ENCODE measurements at places on chromosomes 5 and 9.

DNA sequence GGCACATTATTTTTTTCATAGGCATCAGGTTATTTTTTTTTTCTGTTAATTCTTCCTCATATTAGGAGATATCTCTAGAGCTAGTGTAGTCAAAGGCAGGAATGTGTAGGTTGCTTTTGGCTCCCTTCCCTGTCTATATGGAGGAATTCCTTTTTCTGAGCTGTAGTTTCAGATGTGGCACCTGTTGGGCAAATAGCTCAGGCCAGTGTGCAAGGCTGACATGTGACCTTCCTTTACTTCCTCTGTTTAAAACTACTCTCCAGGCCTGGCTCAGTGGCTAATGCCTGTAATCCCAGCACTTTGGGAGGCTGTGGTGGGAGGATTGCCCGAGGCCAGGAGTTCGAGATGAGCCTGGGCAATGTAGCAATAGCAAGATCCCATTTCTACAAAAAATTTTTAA, 40.5 kb upstream of the KIAA1958 start:
- DNase-seq, result no peak

- DNase-seq, result no peak
Observed at GRCh38 chr5:2223303-2223702, 340.6 kb upstream of the IRX4 start.

- no peak for DNase-seq
Observed at GRCh38 chr9:82590845-82591244, 472.1 kb downstream of the RASEF start.

DNA sequence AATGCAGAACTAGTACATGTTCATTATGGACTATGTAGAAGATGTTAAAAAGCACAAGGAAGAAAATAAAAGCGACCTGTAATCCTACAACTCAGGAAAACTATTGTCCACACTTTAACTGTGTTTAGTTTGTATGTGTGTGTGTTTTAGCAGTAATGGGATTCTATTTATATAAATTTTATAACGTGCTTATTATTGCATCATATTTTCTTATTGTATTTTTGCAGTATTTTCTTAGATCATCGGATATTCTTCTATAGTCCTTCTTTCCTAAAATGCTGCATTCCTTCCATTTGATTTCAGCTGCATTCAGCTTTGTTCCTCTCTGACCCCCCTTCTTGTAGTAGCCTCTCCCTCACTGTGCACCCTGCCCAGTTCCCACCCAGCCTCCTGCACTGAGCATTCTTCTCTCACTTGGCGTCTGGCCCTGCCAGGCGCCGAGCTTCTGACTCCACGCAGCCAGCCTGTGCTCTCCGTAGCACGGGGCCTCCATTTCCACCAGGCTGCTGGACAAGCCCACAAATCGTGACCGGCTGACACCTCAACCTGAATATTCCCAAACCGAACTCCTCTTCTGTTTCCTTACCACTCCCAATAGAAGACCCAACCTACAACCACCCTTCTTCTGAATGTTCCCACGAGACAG, 39.9 kb downstream of the MVB12B start:
- DNase-seq, result no peak

DNA sequence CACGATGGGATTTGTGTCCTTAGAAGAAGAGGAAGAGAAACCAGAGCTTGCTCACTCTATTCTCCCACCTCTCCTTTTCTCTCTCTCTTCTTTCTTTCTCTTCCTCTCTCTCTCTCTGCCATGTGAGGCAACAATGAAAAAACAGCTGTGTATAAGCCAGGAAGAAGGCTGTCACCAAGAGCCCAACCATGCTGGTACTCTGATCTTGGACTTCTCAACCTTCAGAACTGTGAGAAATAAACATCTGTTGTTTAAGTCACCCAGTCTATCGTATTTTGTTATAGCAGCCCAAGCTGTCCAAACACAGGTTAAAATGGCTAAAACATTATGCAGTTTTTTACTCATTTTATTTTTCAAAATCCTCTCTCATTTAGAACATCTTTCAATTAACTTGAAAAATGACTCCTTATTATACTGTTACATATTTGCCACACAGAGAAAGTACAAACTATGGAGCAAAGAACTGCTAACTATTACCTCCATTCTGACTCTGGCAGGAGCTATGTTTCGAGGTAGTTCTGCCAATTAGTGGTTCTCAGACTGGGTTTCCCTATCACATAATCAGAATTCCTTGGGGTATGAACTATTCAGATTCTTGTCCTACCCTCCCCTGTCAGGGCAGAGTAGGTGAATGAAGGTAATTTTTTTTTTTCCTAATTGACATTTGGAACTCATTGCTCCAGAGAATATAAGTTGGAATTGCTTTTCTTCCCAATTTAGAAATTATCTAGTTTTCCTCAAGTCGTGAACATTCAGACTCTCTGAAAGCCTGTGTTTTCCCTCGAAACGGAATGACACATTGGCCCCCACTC, 434.6 kb downstream of the ENC1 start:
- no peak for DNase-seq

GRCh38 chr9:116549061-116549664, 137.9 kb upstream of the TRIM32 start:
- DNase-seq, result no peak

DNA sequence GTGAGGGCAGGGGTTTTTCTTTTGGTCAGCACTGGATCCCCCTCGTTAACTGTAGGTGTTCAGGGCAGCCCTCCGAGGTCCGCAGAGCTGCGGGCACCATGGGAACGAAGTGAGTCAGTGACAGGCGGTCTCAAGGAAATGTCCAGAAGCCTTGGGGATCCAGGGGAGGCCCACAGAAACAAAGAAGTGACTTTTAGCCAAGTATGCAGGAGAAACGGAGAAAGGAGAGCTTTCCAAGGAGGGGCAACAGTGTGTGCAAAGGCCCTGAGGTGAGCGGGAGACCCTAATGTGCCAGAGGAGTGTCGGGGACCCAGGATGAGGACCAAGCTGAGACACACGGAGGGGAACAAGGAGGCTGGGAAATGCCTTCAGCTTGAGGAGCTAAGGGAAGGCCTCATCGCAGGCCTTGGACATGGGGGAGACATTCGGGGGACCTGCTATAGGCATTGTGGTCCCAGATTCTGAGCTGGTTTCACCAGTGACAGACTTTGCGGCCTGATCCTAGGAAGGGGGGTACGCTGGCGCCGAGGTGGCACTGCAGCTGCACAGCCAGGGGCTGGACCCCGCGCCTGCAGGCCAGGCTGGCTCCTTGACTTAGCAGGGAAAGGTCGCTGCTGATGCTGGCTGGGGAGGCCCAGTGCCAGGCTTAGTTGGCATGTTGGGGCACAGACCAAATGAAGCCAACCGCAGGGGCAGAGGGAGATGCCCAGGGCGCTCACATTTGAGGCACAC, 3.3 kb downstream of the LTC4S start:
- no peak for DNase-seq

DNA sequence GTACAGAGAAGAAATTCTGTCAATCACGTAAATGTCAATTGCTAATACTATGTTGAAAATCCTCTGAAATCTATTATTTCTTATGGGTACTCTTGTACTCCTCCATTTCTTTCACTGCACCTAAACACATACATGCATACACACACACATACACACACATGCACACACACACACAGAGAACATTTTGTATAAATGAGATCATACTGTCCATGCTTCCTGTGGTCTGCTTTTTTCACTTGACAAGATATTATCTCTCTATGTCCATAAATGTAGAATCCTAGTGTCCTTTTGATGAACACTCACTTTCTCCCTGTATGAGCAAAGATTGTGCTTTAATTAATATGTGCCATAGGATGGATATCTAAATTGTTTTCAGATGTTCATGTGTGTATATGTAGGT, 32.7 kb upstream of the TLR4 start:
- DNase-seq, result no peak

DNA sequence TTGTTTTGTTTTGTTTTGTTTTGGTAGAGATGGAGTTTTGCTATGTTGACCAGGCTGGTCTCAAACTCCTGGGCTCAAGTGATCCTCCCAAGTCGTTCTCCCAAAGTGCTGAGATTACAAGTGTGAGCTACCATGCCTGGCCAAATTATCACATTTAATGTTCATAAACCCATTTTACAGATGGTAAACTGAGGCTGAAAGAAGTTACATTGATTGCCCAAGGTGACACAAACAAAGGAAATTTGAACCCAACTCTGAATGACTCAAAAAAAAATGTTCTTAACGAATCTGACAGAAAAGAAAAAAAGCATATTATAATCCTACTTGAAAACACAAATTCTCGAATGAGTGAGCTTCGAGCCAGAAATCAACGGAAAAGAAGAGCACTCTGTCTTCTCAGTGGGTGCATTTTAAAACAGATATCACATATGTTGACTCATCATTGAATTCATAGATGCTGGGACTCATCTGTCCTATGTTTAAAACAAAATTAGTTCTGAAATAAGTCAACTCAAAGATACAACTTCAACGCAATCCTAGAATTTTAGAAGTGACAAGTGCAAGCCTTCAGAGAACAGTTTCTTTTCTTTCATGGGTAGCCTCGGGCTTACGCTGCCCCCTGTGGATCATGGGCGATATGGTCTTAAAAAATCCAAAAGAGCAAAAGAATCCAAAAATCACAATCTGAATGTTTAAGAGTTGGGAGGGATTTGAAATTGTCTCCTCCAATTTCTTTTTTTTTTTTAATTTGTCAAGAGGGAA, 28.4 kb downstream of the TIMD4 start:
- DNase-seq, result peak; percentile 14

DNA sequence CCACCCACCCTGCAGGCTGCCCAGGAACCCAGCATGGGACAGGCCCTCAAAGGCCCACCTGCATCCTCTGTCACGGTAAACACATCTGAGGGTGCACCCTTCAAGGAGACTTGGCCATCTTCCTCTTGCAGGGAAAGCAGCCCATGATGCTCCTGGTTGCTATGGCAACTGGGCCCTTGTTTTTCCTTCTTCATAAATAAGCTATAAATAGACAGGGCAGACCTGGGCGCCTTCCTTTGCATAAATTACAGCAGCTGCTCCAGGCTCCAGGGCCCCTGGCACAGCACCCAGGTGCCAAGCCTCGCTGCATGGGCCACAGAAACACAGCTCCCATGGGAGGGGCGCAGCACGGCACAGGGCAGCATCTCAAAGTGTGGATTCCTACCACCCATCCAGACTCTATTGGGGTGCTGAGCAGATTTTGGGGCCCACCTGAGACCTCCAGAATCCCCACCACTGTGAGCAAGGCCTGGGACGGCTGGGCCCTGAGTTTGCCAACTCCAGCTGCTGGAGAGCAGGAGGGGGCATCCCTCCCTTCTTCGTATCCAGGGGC, 5.8 kb upstream of the PSMB7 start:
- DNase-seq, result no peak

DNA sequence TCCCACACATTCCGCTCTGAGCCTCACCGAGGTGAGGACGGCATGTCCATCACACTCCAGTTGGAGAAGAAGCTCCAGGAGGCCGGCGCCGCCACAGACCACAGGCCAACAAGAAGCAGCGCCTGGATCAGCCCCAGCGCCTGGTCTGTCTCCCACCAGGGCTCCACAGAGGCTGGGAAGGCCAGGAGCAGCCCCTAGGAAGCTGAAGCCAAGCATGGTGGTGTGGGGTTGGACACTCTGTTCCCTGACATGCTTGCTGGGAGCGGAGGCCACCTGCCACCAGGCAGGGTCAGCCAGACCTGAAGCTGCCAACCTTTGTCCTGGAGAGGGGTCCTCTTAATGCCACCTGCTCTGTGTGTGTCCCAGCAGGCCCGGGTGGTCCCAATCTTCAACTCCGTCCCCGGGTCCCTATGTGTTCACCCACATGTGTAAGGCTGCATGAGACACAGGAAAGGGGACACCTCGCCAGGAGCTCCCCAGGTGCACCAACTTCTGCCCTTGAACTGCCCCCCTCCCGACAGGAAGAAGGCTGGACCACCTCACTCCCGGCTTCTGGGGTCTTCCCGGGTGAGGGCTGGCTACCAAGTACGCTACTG, 140.1 kb upstream of the PPP1R26 start:
- no peak for DNase-seq

GRCh38 chr5:32991421-32991815, 280.3 kb downstream of the NPR3 start:
- DNase-seq, result no peak

- no peak for DNase-seq
Observed at GRCh38 chr5:73265641-73266040, 92.6 kb downstream of the TMEM174 start.

DNA sequence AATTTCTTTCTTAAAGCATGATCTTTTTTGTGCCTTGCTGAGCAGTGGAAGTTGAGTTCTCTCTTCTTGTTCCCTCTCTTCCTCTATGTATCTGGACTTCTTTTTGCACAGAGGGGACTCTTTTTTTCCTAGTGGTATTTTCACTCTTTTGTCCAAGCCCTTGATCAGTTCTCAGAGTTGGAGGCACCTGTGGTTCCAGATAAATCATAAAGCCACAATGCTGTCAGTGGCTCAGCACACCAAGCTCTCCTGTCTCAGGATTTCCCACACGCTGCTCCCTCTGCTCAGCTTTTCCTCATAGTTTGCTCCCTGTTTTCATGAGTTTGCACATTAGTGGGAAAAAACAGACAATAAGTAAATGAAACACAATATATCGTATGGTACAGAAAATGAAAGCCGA, 110.3 kb upstream of the ZNF608 start:
- no peak for DNase-seq

DNA sequence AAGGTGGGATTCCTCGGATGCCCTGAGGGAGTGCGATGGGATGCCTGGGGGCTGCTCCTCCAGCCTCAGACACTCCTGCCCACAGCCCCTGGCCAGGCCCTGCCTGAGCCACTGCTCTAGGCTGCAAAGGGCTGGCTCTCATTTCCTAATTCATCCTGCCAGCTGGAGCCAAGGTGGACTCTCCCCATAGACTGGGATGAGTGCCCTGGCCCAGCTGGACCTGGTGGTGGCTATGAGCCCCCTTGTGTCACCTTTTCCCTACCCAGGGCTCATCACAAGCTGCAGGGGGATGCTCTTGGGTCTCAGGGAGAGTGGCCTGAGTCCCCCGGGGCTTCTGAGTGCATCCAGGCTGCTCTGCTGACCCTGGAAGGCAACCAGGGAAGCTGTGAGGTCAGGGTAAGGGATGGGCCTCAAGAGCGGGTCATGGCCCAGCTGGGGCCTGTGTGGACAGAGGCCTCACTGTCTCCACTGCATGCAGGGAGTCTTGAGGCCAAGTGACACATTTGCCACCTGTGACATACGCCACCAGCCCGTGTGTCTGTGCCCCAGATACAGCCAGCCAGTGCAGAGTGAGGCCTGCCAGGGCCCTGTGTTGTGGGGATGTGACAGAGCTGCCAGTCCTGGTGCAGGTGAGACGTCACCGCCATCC, 102.7 kb upstream of the IER5L start:
- no peak for DNase-seq

DNA sequence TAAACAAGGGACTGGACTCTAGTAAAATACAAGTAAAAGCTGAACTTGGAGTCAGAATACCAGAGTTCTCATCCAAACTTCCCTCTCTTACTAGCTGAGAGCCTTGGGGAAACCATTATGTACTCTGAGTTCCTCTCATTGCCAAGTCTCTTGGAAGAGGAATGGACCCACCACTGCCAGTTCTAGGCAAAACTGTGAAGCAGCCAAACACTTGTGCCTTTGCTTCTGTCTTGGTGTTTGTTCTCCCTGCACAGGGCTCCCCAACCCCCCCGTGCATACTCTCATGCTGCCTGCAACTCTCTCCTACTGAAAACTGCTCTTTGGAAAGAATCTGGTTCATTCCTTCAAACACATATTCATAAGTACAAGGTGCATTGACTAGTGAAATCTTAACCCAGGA, 102.6 kb downstream of the PDZD2 start:
- no peak for DNase-seq
